ENCODE measurements at places on chromosomes 6 and 20.

DNA sequence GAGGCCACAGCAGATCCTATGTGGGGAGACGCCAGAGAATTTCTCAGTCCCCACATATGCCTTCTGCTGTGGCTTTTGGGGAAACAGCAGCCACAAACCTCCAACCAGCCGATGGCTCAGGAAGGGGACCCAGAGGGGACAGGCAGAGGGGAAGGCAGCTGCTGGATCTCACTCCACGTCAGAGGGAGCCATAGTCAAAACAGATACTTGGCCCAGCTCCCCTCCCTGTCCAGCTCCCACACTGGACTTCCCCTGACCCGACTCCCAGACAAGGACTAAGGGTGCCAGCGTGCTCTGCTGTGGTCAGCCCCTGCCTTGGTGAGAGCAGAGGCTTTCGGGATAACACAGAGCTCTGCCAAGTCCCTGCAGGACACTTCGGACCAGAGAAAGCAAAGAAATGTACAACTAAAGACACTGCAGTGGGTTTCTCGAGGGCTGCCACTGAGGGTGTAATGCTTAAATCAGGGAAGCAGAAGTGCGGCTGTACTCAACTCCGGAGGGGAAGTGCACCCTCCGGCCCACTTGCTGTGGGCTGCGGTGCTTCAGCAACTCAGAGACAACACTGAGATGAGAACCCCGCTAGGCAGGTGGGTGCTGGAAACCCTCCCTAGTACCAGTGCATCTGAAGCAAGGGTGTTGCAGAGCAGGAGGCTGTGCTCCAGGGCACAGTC lies 47.2 kb downstream of the RRBP1 start:
- DNase-seq: no peak

GRCh38 chr6:15515226-15515625 lies 147.6 kb downstream of the DTNBP1 start:
- DNase-seq: no peak

DNA sequence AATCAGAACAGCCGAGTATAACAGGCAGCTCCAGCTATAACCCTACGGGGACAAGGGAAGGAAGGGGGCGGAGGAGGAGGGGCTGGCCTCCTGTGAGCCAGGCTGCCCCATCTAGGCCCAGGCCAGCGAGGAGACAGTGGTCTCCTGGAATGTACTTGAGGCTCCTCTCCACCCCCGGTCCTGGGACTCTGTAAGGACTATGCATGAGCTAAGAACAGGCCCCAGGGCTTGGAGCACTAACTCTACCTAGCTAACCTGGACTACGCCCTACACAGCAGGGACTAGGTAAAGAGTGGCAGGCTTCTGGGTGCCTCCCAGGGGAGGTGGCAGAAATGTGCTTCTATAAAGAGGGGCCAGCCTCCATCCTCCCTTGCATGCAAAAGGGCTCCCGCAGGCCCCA lies 8.9 kb downstream of the KCNK15 start:
- DNase-seq: no peak

GRCh38 chr6:165799391-165800153 lies 136.5 kb upstream of the PDE10A start:
- no peak for DNase-seq

- DNase-seq: no peak
Observed at GRCh38 chr20:41261790-41262717, 55.5 kb downstream of the ZHX3 start.

DNA sequence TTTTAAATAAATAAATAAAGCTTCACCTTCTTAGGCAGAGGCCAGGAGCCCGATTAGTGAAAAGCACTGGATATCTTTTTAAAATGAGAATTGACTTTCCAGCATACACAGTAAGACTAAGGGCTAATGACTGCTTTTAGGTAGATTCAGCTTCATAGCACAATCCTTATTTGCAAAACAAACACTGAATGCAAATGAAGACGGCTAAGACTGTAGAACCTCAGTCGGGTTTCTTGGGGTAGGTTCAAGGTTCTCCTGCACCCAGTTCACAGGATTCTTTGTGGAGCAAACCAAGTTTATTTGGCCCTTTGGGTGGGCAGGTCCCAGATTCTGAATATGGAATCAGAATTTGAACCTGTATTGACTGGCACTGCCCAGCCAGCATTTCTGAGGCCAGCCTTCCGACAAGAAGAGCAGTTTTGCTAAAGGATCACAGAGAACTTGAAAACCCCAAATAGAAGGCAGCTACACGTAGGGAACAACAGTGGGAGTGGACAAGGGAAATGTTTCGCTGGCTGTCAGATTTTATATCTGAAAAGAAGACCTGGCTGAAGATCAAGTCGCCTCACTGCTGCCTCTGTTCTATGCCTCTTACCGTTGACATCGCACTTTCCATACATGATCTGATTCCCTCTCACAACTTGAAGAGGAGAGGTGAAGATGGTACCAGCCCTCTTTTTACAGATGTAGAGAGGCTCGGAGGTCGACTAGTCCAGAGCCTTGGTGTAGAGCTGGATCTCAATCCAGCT lies 8.2 kb downstream of the TRERF1 start:
- no peak for DNase-seq

- no peak for DNase-seq
Observed at GRCh38 chr6:453152-453551, 61.6 kb downstream of the IRF4 start.

- no peak for DNase-seq
Observed at GRCh38 chr6:1698527-1698926, 88.8 kb downstream of the FOXC1 start.

GRCh38 chr20:12434672-12435071 lies 517.0 kb downstream of the BTBD3 start:
- DNase-seq: no peak

DNA sequence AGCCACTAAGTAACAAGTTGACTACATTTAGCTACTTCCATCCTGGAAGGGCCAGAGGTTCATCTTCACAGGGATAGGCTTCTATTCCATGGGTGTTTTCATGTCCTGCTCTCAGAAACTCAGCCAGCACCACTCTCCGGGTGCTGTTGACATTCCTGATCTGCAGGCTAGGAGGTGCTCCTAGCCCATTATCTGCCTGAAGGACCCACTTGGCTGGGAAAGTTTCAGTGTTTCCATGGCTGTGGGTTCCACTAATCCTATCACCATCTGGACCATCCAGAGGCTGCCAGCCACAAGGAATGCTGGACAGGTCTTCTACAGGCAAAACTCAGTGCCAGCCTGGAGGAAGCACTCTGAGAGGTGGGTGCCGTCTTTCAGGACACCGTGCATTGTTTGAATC lies 45.2 kb downstream of the HLA-G start:
- DNase-seq: no peak

GRCh38 chr6:16392010-16392409 lies 153.6 kb downstream of the GMPR start:
- no peak for DNase-seq

DNA sequence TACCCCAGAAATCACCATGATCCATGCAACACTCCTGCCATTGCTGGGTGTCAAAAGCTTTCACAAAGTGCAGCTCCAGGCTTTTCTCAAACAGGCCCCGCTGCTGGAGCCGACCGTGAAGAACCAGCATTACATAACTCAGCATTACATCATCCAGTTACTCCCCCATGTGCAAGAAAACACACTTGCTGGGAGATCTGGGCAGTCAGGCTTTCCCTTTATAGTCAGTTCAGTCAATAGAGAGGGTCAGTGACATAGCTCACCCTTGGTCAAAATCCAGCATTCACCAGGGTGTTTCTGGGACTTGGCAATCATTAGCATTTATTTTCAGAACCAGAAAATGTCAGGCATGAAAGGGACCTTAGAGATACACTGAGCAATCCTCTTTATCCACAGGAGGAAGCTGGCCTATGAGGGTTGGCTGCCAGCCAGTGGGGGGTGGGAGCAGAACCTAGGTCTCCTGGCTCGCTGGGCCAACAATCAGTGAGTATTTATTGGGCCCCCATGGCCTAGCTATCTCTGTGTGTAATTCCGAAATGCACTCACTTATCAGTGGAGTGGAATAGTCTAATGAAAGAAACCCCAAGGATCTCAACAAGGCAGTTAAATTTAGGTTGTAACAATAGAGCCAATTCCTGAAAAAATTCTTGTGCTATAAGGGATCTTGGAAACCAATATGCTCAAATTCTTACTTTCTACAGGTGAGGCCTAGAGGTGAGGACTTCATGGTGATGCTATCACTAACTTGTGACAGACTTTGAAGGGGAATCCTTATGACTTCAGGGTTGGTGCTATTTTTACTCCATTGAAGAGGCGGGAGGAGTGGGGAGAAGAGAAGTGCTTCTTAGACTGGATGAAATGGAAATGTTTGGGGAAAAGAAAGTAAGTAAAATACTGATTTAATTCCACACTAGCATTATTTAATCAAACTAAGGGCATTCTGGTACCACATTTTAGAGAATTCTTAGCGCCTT lies 54.6 kb downstream of the LYRM4 start:
- no peak for DNase-seq

- no peak for DNase-seq
Observed at GRCh38 chr6:6730831-6731230, 142.3 kb downstream of the LY86 start.

DNA sequence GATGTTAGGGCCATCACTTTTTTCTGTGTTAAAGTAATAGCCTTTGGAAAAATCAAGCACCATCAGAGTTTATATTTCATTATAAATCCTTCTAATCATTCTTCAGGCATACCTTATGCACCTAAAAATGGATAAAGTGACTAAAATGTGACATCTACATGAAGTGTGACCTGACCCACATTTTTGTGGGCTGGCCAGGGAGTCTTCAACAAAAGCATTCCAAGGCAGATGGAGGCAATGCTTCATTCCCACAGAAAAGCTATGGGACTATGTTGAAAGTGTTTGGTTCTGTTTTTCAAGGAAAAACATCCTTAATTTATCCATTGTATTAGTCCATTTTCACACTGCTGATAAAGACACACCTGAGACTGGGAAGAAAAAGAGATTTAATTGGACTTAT lies 58.8 kb upstream of the LTV1 start:
- DNase-seq: no peak

DNA sequence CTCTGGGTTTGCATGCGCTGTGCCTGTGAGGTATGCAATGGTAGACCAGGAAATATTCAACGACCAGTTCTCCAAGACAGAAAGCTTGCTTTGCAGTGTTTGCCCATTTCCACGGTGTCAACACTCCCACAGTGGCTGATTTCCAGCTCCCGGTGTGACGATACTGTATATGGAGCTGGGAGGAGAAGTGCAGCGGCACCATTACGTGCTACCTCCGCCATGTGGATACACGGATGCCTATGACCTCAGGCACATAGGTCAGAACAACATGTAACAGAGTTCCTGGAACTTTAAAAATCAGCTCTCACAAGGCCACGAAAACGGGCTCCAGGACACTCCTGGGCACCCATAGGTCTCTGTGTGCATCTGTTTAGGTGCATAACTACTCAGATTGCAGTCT lies 51.1 kb downstream of the NFATC2 start:
- DNase-seq: no peak

- peak; percentile 59 for DNase-seq
Observed at GRCh38 chr6:126804332-126805064, 314.0 kb upstream of the RSPO3 start.

- DNase-seq: no peak
Observed at GRCh38 chr6:131379948-131380347, 193.1 kb upstream of the ARG1 start.

GRCh38 chr6:40930045-40930444 lies 109.0 kb downstream of the UNC5CL start:
- no peak for DNase-seq

DNA sequence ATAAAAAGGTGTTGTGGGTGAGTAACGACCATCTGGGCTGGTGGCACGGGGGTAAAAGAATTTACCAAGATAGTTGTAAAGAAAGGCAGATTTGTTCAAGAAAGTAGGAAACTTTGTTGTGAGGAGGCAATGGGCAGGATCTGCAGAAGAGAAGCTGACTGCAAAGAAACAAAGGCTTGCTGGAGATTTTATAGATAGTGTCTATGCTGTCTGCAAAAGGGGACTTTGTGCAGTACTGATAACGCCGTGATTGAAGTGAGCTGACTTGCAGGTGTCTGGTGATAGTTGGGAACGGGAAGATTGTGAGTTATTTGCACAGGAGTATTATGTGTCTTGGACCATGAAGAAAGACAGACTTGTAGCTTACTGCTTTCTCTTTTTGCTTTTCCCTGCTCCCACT lies 36.8 kb upstream of the GSTA3 start:
- DNase-seq: no peak

Data from neural progenitor cell (in vitro differentiated cells).